ENCODE measurements at places on chromosomes 2 and 18. TPM values are rescaled to one million over a fixed set of nuclear protein-coding genes. Genes with fewer than 3 reads are reported as not detected.

DNA sequence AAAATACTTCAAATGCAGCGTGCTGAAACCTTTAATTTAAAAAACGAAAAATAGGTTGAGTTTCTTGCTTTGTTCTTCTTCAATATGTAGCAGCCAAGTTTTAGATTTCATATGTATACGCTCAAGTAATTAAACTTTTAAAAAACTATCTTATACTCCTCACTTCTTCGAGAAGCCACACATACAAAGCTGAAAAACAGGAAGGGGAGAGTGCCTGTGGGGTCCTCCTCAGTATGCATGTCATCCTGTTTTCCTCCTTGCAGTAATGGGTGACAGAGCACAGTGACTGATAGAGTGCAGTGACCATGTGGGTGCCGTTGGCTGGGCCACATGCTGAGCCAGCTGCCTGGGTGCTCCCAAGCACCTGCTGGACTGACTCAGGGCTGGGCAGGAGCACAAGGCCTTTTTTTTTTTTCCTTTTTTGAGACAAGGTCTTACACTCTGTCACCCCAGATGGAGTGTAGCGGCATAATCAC is 33.3 kb downstream of the UXS1 start:
- DNase-seq = no peak

DNA sequence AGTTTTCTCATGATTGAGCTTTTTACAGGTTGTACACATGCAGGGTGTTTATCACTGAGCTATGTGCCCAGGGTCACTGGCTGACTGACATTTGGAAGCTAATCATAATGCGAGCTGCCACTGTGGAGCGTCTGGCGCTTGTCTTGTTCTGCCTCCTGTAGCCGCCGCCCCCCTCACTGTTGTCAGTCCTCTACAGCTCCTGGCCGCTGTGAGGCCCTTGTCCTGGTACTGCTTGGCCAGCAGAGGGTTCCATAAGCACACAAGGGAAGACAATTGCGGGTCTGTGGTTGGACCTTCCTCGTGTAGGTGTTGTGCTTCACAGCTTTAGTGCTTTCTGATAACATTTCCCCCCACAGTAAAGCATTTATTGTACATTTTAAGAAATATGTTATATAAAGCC is 105.6 kb upstream of the LDLRAD4 start:
- DNase-seq = peak; percentile 81

Gene EIF5B
- total RNA-seq = 66.4 TPM

DNA sequence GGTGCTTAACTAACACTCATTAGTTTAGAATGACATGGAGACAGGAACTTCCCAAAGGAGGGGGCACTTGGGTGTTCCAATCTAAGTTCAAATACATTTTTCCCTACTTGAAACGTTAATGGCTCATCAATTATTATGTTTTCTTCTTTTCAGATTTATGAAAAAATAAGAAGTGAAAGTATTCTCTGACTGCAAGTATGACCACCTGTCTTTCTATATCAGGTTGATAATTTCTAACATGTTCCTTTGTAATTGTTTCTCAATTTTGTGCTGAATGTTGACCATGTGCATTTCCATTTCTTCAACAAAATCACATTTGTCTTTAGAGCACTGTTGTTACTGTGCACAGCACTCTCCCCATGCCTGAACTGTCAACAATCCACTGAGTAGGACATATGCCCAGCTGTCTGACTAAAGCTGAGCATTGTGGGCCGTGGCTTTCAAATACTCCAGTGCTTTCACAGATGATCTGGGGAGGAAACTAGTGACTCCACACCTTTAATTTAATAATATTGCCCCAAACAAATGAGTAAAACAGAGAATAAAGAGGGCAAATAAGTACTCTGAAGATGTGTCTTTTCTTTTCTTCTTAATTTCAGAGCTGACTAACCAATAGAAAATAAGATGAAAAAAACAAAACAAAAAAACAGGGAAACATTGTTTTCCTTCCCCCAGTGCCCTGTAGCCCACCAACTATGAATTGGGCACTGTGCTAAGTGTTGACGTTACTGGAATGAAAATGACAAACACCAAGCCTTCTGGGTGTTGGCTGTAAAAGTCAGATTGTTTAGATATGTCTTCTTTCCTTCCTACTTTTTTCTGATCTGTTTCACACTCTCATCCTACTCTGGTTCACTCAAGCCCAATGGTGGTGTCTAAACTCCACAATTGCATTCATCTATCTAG is 16.0 kb downstream of the LANCL1 start:
- DNase-seq = no peak

- no peak for DNase-seq
Observed at GRCh38 chr2:12616456-12617156, 100.1 kb upstream of the TRIB2 start.

Gene BMPR2
- total RNA-seq = 7.4 TPM

Data from HepG2 (cell line).